ENCODE measurements at places on chromosomes 16 and 17.
A peak's percentile ranks its signal among the peaks of the same experiment; 100 is the strongest.

DNA sequence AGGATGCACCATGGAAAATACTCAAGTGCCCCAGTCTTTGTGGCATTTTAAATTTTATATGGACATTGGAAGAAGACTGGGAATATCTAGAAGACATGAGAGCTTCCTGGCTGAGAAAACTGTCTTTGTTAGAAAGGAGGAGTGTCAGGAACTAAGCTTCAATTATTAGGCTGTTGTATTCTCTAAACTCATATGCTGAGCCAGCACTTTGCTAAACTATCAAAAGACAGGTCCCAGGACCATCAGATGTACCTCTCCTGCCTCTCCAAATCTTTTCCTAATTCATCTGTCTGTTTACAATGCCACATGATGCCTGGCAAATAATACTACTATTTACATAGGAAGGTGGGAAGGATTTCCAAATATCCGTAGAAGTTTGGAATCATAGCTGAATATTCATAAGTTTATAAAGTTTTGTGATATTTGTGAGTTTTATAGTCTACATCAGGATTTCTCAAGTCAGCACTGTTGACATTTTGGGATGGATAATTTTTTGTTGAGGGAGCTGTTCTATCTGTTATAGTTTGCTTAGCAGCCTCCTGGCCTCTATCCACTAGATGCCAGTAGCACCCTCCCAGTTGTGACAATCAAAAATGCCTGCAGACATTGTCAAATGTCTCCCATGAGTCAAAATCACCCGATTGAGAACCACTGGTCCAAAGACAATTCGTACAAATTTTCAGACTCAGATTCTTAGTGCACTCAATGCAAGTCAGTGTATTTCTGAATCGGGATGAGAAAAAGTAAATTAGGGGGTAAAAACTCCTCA is 61.2 kb upstream of the NETO2 start:
- DNase-seq = no peak

DNA sequence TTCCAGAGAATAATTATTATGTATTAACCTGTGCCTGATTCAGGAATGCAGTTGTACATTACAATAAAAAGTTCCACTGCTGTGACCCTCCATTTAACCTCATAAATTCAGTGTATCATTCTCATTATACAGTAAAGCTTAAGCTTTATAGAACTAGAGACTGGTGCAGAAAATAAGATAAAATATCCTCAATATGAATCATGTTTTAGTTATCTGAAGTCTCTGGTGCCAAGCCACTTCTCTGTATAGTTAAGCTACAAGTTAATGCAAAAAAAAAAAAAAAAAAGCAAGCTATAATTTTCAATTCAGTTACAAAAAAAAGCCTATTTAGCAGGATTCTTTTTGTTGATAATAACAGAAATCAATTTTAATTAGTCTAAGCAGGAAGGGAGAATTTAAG is 22.4 kb upstream of the SMIM36 start:
- no peak for DNase-seq

- no peak for DNase-seq
Observed at GRCh38 chr16:76818606-76819181, 372.3 kb upstream of the MON1B start.

DNA sequence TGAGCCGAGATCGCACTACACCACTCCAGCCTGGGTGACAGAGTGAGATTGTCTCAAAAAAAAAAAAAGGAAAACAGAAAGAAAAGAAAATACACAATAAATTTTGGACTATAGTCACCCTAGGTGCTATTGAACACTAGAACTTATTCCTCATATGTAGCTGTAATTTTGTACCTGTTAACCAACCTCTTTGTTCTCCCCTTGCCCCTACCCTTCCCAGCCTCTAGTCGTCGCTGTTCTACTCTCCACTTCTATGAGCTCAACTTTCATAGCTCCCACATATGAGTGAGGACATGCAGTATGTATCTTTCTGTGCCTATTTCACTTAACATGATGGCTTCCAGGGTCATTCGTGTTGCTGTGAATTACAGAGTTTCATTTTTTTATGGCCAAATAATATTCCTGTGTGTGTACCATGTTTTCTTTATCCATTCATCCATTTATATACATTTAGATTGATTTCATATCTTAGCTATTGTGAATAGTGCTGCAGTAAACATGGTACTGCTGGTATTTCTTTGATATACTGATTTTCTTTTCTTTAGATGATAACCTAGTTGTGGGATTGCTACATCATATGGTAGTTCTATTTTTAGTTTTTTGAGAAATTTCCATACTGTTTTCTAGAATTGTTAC is 28.3 kb downstream of the VPS35L start:
- peak; percentile 20 for DNase-seq

- DNase-seq = no peak
Observed at GRCh38 chr17:32341141-32341856, 674 bp downstream of the C17orf75 start.

DNA sequence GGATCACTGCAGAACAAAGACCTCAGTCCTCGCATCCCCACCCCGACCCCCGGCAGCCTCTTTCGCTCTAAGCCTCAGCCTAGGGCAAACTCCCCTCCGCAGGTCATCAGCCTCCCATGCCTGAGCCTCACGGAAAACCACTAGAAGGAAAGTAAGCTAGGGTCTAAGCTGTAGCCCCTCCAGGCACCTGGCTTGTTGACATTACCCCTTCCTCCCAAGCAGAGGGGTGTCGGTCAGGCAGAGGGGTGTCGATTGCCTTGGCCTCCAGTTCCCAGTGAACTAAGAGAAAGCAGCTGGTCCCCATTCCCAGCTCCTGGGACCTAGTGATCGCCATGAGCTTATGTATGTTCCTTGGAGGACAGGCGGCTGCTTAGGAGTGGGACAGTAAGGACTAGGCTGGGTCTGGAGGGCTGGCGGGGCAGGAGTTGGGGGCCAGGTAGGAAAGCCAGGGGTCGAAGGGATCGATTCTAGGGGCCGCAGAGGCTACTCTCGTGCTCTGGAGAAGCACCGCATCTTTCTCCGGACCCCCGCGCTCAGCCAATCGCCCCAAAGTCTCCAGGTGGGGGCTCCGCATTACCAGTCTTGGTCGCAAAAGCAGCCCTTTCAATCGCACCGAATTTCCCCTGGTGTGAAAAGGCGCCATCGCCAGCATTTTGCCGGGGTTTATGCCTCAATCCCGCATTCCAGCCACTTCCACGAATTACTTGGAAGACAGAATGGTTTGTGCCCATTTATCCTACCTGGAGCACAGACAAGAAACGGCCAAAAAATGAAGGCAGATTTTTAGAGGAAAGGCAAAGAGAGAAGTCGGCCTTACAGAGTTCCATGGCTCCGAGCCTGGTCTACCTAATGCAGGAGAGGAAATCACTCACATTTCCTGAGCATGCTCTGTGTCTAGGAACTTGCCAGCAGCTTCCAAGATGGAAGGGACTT is 21.3 kb upstream of the HOXB13 start:
- DNase-seq = no peak
